ENCODE measurements at places on chromosomes 7 and 10. TPM values are rescaled to one million over a fixed set of nuclear protein-coding genes. Genes with fewer than 3 reads are reported as not detected.

Gene PIK3CG
- not detected for polyA plus RNA-seq

- no peak for DNase-seq
Measured at GRCh38 chr7:130524628-130525027, 32.7 kb downstream of the MEST start.

- no peak for DNase-seq
Measured at GRCh38 chr7:121078701-121079227, 90.3 kb downstream of the CPED1 start.

DNA sequence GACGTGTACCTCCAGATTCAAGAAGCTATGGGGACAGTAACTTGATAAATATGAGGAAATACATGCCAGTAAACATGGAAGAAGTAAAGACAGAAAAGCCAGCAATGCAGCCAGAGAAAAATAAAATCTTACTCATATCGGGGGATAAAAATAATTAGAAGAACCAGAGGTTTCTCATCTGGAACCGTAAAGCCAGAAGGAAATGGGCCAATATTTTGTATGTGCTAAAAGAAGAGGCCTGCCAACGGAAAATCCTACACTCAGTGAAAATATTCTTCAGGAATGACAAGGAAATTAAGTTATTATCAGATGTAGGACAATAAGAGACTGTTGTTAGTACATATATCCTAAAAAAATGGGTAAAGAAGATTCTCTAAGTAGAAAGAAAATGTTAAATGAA is 401.2 kb downstream of the CDC14C start:
- DNase-seq: no peak

- no peak for DNase-seq
Measured at GRCh38 chr10:67780759-67781538, 57.0 kb downstream of the DNAJC12 start.

GRCh38 chr10:80260295-80261243 is 28.9 kb downstream of the MAT1A start:
- peak; percentile 20 for DNase-seq

Gene HOXA13
- polyA plus RNA-seq: not detected

DNA sequence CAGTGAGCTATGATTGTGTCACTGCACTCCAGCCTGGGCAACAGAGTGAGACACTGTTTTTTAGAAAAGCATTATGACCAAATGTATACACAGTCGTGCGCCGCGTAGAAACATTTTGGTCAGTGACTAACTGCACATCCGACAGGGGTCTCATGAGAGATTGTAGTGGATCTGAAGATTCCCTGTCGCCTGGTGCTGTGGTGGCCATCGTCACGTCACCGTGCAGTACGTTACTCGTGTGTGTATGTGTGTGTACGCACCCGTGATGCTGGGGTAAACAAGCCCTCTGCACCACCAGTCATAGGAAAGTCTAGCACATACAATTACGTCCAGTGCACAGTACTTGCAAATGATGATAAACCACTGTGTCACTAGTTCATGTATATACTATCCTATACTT is 109.4 kb downstream of the ELFN1 start:
- DNase-seq: no peak

GRCh38 chr10:88457660-88458059 is 125.5 kb downstream of the RNLS start:
- DNase-seq: no peak

GRCh38 chr10:34959321-34959720 is 130.8 kb downstream of the CUL2 start:
- DNase-seq: no peak

DNA sequence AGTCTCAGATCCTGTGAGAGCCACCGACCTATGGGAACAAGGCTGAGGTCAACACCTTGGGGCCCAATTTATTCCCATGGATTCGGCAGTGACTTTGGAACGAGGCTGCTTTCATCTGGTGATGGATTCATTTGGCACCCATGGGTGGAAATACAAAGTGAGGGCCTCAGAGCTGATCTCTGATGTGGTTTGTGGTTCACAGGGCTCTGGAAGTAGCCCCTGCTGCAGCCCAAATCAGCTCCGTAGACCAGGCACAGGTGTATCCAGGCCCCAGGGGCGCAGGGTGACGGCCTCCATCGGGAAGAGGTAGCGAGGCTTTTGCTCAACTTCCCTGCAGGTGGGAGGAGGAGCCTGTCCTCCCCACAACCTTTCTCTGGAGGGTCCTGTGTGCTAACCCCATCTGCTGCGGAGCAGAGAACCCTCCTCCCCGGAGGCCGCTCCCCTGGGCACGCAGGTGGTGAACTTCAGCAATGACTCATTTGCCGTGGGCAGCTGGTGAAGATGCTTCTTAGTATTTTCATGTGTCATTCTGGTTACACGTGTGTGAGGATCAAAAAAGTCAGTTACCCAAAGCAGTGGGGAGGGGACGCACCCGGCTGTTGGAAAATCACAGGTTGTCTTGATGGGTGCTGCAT is 7.5 kb upstream of the JAKMIP3 start:
- no peak for DNase-seq

DNA sequence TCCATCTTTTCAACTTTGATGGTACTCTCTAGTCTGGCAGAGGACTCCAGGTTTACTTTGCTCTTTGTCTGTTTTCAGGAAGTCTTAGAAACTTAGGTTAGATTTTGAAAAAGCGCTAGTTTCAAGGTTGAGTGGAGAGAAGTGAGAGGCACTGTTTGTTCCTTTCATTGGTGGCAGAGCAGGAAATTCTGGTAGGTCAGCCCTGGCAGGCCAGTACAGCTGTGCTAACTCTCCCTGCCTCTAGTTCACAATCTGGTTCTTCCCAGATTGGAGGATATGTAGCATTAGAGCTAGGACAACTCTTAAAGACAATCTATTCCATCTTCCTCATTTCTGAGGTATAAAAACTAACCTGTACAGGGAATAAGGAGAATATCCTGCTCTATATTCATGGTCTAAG is 160.9 kb upstream of the FZD1 start:
- DNase-seq: no peak

DNA sequence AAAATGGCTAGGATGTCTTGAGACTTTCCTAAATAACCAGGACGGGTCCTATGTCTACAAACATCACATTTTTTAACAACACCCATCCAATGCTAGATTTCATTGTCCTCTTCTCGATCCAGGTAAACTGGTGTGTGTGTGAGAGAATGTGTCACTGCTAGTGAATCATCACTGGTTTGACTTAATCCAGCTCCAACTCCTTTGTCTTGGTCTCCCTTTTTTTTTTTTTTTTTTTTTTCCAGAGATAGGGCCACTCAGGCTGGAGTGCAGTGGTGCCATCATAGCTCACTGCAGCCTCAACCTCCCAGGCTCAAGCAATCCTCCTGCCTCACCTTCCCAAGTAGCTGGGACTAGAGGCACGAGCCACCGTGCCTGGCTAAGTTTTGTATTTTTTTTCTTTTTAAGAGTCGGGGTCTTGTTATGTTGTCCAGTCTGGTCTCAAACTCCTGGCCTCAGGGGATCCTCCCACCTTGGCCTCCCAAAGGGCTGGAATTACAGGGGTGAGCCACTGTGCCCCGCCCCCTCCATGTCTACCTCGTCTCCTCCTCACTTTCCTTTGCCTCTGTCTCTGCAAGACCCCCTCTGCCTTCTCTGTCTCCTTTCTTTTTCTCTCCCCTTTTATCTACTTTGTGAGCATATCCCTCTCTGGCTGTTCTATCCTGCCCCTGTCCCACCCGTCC is 2.2 kb upstream of the UFSP1 start:
- DNase-seq: peak; percentile 83

- peak; percentile 95 for DNase-seq
Measured at GRCh38 chr7:81161451-81162075, 242.7 kb upstream of the SEMA3C start.

DNA sequence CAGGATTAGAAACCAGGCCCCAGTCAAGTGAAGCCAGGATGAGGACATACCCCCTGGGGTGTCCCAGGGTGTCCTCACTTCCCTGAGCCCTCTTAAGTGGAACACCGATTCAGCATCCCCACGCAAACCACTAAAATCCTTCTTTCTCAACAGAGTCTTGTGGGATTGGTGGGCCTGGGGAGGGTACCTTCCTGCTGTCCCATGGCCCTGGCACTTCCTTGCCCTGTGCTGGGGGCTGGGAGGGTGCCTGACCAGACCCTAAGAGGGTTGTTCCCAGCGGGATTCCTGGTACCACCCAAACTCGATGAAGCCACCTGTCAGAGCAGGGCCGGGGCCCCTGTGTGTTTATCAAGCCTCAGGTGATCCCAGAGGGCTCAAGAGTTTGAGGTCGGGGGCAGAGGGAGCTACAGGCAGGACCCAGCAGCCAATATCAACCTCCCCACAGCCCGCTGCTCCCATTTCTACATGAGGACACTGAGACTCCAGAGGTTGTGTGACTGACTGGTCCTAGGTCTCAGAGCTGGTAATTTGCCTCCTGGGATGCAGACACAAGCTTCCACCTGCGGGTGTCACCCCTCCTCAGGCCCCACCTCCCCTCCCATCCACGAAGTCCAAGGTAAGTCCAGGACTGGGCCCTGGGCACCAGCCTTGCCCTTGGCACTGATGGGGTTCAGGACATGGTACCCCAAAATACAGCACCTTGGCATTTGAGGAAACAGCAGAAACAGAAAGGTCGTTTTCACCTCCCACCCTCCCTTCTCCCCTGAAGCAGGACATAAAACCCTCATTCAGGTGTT is 31.4 kb downstream of the OAT start:
- DNase-seq: no peak

Gene PON1
- polyA plus RNA-seq: not detected

DNA sequence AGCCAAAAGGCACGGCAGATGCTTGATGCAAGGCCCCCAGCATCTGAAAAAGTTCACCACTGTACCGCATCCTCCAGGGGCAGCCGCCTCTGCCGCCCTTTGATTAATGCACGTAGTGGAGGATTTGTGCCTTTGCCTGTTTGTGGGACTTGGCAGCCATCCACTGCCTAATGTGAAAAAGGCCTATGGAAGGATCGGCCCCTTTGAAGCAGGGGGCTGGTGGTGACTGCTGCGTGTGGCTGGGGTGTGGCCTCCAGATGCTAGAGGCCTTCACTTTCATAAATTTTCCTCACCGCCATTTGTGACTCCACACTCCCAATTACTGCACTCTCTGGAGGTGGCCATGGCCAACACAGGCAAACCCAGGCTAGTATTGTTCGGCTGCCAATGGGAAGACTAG is 226.0 kb downstream of the BMPER start:
- no peak for DNase-seq

Gene CYP2C19
- not detected for polyA plus RNA-seq

DNA sequence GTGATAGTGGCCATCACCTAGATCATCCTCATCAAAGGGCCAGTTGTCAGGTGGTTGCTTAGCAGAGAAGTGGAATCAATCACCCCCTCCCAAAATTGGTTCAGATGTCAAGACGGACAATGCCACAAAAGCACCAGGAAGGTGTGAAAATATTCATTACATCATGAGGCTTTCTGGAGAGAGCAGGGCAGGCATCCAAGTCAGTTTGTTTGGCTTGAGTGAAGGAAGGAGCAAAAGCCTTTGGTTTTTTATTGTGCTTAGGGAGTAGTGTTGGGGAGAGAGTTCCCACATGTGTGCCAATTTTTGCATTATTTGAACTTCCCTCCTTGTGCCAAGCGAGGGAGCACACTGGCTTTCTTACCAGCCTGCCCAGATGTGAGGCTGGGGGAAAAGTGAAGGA is 1082.9 kb downstream of the LRMDA start:
- no peak for DNase-seq

- DNase-seq: peak; percentile 1
Measured at GRCh38 chr7:110839866-110840265, 251.1 kb upstream of the LRRN3 start.

Gene SMKR1
- 0.86 TPM for polyA plus RNA-seq

DNA sequence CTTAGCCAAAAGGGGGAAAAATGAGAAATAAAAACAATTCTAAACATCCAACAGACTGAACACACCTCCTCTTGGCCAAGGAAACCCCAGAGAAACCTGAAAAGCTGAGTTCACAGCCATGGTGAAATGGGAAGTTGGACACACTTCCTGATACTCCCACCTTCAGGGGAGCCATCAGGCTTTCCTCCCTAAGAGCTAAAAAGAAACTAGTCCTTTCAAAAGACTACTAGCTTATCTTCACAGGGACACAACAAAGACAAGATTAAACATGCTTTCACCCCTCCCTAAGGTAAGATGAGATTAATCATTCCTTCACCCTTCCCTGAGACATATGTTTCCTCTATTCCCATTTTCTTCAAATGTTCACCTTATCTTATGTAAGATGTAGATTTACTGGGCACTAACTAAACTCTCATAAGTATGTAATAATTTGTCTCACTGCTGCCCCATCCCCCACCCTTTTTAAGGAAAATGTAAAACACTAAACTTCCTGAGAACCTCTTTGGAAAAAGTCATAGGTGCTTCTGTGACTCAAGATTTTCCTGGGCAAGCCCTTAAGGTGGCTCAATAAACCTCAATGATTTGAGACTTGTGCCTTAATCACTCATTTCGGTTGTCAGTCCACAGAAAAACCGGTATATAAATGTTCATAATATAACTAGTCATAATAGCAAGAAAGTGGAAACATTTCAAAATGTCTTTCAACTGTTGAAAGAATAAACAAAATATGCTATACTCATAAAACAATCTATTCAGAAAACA is 40.5 kb downstream of the HTR7 start:
- peak; percentile 86 for DNase-seq

Gene SPDYE11
- not detected for polyA plus RNA-seq

GRCh38 chr7:41981046-41982040 is 255.7 kb downstream of the GLI3 start:
- DNase-seq: no peak

DNA sequence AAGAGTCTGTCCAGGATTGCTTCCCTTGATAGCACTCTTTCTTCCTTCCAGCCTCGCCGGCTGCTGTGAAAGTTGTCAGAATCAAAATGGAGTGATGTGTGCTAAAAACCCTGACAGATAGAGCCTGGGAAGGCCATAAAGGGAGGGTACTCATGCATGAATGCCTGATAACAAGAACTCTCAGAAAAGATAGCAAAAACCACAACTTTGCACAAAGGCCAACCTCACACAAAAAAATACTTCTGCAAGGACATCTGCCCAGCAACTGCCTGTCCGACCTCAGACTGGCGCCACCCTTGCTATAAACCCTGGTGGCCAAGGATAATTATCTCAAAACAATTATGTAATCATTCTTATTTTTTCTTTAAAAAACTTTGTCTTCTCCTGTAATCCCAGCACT is 133.2 kb upstream of the SVIL start:
- DNase-seq: no peak

- no peak for DNase-seq
Measured at GRCh38 chr7:27802999-27803398, 63.0 kb downstream of the TAX1BP1 start.

DNA sequence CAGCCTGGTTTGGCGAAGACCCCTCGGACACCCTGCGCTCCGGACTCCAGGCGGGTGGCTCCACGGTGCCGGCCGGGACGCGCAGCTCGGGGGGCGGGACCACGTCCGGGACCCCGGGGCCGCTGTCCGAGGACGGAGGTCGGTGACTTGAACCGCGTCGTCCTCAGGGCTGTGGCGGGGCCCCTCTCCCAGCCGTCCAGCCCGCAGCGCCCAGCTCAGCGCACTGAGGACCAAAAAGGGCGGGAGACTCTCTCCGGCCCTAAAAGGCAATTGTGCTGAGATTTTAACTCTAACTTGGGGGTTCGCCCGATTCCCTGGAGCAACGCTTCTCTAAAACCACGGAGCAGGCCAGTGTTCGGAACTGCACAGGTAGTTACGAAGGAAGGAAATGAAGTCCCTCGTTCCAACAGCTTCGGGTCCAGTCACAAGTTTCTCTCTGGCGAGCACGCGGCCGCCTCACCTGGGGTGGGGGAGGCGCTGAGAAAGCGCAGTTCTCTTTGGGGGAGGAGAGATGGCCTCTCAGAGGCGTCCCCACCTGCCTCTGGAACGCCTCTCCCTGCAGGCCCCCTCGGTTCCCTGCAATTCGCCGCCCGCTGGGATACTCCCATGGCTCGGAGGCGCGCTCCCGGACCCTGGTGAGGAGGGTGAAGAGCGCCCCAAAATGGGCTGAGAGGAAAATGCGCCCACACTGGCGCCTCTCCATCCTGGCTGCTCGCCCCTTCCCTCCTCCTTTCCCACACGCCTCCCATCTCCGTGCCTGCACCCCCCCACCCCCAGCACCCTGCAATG is 352.7 kb downstream of the DNAJB6 start:
- DNase-seq: no peak
